ENCODE measurements at places on chromosomes 11 and 22. TPM values are rescaled to one million over a fixed set of nuclear protein-coding genes. Genes with fewer than 3 reads are reported as not detected.

Gene TCN2
- 8.9 TPM for total RNA-seq

Gene SHANK3
- 22.2 TPM for total RNA-seq

GRCh38 chr11:76769645-76770586 is 13.2 kb upstream of the TSKU start:
- DNase-seq: no peak

DNA sequence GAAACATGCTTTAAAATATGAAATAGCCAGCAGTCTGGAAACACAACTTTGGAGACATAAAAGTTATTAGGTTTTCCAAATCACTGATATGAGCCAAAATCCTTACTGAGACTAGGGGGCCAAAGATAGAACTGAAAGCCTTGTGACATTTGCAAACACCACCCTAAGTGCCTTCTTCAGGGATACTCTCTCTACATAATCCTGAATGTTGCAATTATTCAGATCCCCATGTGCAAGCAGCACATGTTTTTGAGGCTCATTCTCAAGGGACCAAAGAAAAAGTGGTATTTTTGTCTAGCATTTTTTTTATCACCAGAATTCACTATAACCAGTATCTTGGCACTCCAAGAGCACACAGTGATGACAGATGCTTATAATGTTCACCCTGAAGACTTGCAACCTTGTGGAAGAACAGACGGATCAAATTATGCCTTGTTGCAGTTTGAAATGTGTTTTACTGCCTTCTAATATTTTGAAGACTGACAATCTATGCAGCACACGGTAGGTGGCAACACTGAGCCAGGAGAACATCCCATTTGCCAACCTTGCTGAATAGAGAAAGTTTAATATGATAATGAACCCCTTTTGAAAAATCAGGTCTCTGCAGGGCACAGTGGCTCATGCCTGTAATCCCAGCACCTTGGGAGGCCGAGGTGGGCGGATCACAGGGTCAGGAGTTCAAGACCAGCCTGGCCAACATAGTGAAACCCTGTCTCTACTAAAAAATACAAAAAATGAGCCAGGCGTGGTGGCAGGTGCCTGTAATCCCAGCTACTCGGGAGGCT is 78.5 kb downstream of the PLEKHA7 start:
- DNase-seq: no peak

GRCh38 chr22:31233001-31233400 is 20.9 kb downstream of the LIMK2 start:
- DNase-seq: no peak

- no peak for DNase-seq
Measured at GRCh38 chr11:76523147-76523546, 78.3 kb downstream of the EMSY start.

DNA sequence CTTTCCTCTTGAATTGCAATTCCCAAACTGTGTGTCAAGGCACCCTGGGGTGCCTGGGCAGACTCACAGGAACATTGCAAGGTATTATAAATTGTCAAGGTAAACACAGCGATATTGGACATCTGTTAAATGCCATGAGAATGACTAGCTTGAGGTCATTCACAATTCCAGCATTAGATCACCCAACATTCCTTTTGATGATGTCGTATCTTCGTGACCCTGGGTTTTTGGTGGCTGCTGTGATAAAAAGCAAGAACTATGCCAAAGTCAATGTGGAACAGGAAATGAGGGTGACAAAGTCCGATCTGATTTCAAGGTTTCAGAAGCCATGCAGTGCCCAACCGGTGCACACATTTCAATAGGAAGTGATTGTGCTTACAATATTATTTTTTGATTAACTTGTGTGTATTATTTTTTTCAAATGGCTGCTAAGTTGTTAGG is 458.4 kb downstream of the MIAT start:
- no peak for DNase-seq

All from heart right ventricle (tissue), 16 donors.